ENCODE measurements at places on chromosomes 1 and 21.

- DNase-seq = peak; percentile 20
Measured at GRCh38 chr1:27099135-27099586, 55.8 kb downstream of the SLC9A1 start.

DNA sequence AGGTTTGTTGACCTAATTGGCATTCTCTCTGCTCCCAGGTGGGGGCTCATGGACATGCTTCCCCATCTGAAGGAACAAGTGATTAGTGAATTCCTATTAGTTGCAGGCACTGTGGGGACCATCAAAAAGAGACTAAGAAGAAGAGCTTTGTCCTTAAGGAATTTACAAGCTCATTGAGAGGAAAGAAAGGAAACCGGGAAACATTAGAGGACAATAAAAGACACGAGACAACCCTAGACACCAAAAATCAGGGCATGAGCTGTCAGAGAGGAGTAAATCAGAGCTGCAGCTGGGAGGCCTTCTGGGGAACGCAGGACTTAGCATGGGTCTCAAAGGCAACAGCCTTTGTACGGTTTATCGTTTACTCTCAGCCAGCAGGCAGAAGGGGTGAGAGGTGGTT is 45.1 kb downstream of the BACE2 start:
- DNase-seq = no peak

GRCh38 chr1:218752126-218752525 is 407.0 kb downstream of the TGFB2 start:
- DNase-seq = no peak

- peak; percentile 46 for DNase-seq
Measured at GRCh38 chr1:43372172-43372571, 4.4 kb upstream of the ELOVL1 start.

GRCh38 chr21:35394634-35395369 is 345.7 kb upstream of the RUNX1 start:
- no peak for DNase-seq

DNA sequence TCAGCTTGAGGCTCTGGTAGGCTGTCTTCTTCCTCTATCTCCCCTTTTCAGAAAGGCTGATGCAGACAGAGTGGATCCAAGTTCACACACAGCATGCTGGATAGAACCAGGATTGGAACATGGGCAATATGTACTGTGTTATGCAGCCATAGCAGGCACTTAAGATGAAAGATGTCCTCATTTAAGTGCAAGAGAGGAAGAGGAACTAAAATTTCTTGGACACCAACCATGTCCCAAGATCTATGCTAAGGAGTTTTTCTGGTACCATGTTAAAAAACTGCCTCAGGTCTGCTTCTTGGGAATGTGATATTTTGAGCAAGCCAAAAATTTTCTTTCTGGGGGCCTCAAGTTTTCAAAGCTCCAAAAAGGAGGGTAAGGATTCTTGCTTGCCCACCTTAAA is 1.2 kb downstream of the SDHB start:
- no peak for DNase-seq

- DNase-seq = no peak
Measured at GRCh38 chr1:153968408-153968807, 706 bp downstream of the CREB3L4 start.

GRCh38 chr1:154433161-154433764 is 28.1 kb downstream of the IL6R start:
- DNase-seq = no peak

- DNase-seq = no peak
Measured at GRCh38 chr1:94092210-94092613, 28.7 kb downstream of the ABCA4 start.

DNA sequence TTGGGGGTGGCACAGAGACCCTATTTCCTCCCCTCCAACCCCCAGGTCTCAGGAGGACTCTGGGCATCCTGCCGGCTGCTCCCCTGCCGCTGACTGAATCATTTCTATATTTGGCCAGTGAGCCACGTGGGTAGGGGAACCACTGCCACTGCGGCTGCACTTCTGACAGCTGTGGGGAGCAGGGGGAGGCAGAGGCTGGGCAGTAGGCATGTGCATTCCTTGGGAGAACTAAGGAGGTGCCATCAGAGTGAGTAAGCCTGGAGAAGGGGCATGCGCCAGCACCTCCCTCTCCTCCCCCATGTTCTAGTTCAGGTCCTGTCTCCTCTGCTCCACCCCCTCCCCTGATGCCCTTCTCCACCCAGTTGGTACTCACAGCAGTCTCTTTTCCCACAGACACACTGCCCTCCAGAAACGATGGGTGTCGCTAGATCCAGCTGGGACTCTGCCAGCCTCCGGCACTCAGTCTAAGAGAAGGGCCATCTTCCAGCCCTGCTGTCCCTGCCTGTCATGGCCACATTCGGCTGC is 12.0 kb downstream of the PPFIA4 start:
- DNase-seq = peak; percentile 74

- DNase-seq = no peak
Measured at GRCh38 chr1:72322910-72323309, 40.6 kb upstream of the NEGR1 start.

DNA sequence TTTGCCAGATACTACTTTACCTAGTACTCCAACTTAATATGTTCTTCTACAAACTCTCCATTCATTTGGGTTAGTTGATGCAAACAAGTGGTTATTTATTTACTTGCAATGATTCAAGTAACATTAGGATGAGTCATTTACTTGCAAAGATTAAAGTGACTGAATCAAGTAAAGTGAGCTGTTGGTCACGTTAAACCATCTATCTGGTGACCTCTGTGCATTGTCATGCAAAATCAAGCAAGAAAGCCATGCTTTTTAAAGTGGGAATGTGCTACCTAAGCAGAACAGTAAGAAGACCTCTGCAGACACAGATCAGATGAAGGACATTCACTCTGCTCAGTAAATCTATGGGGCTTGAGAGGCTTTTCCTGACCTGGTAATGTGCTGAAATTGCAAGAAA is 254.7 kb downstream of the LRRIQ3 start:
- no peak for DNase-seq

- no peak for DNase-seq
Measured at GRCh38 chr1:62025892-62026291, 168.8 kb upstream of the L1TD1 start.

DNA sequence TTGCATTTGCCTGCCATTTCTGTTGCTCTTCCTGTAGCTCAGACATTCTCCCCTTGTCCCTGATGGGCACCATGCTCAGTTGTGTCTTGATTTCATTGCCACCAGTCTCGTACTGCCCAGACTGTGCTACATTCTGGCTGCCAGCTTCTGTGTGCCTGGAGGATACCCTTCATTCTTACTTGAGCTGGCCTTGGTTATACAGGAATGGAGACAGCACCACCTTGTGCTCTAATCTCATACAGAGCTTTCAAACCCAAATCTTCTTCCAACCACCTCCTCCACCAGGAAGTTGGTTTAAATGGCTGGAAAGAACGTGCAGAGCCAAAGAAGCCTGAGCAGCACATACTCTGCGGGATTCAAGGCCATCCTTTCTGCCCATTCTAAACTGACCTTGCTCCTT is 165.3 kb downstream of the SLC35F3 start:
- no peak for DNase-seq

DNA sequence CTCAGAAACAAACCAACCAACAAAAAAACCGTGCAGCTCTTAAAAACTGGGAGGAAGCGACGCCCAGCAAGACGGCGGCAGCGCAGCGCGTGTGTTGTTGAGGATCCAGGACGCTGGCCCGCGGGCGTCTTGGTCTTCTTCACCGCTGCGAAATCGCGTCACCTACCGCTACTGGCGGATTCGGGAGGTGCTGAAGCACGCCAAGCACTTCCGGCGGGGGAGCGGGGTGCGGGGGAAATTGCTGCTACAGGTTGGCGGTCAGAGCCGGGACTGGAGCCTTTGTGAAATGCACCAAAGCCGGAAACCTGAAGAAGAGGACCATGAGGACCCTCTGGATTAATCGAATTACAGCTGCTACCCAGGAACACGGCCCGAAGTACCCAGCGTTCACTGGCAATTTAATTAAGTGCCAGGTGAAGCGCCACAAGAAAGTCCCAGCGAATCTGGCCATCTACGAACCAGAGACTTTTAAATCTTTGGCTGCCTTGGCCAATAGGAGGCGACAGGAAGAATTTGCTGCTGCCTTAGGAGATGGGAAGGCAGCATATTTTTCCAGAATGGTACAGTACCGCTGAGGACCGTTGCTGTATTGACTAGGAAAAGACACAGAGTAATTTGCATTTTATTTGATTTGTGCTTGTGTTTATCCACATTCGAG is 11.9 kb upstream of the RIPPLY3 start:
- no peak for DNase-seq

DNA sequence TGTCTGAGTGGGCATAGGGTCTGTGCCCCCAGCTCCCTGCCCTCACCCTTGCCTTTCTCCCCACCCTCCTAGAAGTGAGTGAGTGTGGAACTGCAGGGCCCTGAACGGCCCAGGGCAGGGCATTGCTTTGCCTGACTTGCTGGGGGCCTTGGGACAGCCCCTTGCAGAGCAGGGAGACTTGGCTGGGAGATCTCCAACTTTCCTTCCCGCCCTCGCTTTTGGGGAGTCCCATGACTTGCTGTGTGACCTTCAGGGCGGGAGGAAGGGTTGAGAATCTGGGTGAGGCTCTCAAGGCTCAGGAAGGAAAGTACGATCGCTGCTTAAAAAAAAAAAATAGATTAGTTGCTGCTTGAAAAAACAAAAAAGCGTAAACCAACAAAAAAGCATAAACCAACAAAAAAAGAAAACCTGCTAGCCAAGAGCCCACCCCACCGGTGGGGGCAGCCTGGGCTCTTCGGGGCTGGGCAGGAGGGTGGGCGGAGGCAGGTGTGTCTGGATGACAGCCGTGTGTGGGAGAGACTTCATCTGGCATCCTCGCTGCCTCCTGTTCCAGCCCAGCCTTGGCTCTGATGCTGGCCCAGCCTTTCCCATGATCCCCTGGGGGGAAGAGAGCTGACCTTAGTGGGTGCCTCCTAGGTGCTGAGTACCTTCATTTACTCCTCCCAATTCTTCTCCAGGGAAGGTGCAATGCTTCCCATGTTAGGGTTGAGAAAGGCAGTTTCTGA is 6.5 kb downstream of the NBL1 start:
- DNase-seq = no peak

DNA sequence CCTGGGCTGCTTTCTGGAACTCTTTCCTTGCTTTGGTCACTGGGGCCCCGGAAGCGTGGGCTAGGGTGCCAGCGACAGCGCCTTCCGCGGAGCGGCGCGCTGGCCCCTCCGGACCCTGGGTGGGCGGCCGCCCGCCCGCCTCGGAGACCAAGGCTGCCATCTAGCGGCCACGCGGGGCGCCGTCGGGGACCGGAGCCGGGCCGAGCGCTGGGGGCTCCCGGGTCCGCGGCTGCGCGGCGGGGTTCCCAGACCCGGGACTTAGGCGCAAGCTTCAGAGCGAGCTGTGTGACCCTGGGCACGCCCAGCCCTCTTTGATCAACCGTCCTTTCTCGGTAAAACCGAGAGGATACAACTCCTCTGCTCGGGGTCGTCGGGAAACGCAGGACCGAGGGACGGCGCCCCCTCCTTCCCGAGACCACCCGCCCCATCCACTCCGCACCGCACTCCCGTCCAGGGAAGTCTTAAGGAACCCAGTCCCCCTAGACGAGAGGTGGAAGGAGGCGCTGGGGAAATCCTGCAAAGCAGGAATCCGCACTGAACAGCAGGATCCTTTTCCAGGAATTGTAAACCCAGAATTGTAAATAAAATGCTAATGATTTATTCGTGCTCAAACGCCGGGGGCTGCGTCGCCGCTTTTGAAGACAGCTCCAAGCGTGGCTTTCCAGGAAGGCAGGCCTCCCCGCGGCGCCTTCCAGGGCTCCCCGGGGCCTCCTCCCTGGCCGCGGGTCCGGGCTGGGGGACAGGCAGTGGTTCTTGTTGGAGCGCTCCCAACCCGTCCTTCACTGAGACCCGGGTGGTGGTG is 41.2 kb downstream of the RRAGC start:
- no peak for DNase-seq

DNA sequence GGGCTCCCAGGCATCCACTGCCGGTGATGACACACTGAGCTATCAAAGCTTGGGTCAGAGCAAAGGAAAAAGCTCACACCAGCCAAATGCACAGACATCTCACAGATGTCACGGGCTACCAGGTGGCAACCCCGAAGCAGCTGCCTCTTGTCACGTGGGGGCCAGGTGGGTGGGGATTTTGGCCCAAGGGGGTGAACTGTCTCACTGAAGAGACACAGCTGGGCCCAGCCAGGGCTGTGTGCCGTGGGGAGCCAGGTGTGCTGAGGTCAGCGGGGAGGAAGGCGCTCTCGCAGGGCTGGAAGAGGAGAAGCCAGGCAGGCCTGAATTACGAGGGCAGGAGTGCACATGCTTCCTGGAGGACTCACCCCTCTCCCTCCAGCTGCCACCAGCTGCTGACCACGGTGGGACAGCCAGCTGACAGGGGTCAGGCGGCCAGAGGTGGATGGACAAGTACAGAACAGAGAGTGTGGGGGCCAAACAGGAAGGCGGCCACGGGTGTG is 32.4 kb downstream of the KCNN3 start:
- peak; percentile 42 for DNase-seq

GRCh38 chr1:155207806-155208540 is at the start of gene THBS3:
TSS of gene THBS3 (minus strand) at chr1:155207897. CDS start at chr1:155207876, 21 bp downstream.
- DNase-seq = no peak

- peak; percentile 96 for DNase-seq
Measured at GRCh38 chr1:241837901-241838300, 10.1 kb upstream of the EXO1 start.

GRCh38 chr21:44880405-44881197 is 7.1 kb upstream of the PTTG1IP start:
- peak; percentile 50 for DNase-seq

DNA sequence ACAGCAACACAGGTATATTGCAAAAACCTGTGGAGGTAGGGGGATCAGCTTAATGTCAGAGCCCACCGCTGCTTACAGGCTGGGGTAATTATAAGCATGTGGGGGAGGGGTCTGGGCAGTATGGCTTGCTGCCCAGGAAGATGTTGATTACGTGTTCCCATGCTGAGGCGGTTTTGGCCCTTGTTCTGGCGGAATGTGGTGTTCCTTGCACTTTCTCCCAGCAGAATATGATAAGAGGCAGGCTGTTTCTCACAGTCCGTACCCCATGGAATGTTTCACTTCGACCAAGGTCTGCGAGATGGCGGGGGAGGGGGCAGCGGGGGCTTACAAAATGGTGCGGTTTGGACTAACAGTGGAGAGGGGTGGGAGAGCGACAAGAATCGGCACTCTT is 9.8 kb upstream of the HPCAL4 start:
- DNase-seq = no peak

DNA sequence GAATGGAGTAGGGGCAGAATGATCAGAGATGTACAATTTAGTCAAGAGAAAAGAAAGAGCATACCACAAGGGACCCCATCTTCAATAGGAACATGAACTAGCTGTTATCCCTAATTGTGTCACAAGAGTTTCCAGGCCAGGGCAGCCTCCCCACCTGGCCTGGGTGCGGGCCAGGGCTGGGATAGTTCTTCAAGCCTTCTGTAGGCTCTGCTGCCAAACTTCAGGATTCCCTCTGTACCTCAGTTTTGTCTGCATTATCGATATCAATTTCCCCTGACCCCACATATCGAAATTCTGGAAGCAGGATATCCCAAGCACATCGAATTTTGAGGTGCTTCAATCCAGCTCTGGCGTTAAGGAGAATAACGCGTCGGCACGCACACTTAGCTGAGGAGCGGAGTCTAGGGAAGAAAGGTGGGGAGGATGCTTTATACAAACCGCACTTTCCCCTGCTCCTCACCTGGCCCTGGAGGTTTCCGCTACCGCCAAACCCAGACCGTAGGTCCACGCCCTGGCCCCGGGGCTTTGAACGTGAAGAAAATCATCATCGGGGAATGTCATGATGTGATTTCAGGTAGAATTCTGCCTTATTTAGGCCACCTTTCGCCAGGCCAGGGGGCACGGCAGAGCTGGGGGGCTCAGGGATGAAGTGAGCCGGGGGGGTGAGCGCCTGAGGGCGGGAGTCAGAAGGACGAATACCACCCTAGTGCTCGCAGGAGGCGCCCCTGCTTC is 7.4 kb downstream of the HLX start:
- DNase-seq = no peak
